ENCODE measurements at places on chromosomes 6 and 20.

DNA sequence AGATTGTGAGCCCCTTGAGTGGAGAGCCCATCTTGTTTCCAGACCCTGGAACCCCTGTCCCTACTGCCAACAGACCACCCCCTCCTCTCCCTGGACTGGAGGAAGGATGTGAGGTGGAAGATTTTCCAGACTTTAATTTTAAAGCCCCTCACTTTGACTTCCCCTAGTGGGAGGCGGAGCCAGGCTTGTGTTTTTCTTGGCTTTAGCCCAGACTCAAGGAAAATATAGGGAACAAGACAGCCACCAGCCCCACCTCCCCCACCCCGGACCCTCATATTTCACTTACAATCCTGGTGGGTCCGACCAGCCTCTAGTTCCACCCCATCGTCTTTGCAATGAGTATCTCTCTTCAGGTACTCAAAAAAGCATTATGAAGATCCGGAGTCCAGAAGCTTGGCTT, 40.8 kb downstream of the NCR2 start:
- no peak for DNase-seq

- peak; percentile 72 for DNase-seq
Observed at GRCh38 chr6:35318196-35319171, 20.9 kb downstream of the DEF6 start.

DNA sequence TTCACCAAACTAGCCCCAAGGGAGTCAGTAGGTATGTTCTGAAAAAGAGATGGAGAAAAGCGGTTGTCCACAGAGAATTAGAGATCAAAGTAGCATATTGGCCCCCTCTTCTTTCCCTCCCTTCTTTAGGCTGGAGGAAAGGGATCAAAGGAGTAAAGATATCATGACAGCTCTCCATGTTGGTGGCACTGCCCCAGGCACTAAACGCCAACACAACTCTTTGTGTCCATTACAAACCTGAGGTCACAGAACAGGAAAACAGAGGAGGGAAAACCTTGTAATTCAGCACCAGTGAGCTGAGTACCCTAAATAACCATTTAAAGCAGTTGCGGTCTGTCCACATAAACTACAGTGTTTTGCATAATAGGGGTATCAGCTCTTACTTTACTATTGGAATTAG, 113.0 kb upstream of the TFAP2D start:
- no peak for DNase-seq

DNA sequence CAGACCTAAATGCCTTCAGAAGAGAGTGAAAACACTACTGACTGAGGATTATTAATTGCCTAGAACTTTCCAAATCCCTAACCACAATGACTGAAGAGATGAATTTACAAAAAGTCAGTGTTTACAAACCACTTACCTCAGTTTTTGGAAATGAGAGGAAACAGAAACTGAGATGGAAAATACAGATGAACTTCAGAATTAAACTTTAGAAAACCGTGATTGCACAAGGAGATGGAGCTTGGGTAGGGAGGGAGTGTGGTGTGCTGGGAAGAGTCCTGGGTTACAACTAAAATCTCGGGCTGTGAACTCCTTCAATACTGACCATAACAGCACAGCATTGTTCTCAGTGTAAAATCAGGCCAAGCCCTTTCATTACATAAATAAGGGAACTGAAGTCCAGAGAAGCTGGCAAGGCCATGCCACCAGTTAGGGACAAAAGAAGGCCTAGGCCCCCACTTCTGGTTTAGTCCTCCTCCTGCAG, 4.0 kb downstream of the ELMO2 start:
- DNase-seq, result peak; percentile 27

DNA sequence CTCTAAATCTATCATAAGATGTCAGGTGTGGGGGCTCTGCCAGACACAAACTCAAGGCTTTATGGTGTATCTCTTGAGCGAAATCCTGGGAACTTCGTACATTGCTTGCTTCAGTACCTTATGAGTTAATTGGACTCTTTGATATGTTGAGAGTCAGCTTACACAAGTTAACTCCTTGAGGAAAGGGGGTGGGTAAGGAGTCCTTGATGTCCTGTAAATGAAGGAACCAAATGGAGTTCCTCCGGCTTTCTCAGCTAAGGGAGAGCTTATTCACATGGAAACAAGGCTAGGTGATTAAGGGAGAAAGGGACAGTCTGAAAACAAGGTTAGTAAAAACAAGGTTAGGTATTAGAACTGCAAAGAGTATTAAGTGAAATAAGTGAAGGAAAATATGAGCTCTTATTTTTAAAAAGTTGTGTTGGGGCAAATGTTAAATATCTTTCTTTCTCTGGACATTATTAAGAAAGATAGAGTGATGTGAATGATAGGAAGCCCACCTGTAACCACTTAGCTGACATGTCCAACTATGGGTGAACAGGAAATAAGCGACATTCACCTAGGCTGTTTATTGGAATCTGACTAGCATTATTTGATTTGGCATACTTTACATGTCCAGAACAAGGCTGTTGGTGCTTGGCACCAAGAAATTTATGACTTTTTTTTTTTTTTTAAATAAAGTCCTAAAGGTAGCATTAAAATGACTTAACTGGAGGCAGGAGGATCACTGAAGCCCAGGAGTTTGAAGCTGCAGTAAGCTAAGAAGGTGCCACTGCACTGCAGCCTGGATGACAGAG, 26.5 kb downstream of the GTF2H5 start:
- no peak for DNase-seq

- no peak for DNase-seq
Observed at GRCh38 chr6:157049133-157049532, 272.0 kb downstream of the ARID1B start.

GRCh38 chr6:148538261-148539190, 195.9 kb downstream of the SASH1 start:
- DNase-seq, result peak; percentile 73

DNA sequence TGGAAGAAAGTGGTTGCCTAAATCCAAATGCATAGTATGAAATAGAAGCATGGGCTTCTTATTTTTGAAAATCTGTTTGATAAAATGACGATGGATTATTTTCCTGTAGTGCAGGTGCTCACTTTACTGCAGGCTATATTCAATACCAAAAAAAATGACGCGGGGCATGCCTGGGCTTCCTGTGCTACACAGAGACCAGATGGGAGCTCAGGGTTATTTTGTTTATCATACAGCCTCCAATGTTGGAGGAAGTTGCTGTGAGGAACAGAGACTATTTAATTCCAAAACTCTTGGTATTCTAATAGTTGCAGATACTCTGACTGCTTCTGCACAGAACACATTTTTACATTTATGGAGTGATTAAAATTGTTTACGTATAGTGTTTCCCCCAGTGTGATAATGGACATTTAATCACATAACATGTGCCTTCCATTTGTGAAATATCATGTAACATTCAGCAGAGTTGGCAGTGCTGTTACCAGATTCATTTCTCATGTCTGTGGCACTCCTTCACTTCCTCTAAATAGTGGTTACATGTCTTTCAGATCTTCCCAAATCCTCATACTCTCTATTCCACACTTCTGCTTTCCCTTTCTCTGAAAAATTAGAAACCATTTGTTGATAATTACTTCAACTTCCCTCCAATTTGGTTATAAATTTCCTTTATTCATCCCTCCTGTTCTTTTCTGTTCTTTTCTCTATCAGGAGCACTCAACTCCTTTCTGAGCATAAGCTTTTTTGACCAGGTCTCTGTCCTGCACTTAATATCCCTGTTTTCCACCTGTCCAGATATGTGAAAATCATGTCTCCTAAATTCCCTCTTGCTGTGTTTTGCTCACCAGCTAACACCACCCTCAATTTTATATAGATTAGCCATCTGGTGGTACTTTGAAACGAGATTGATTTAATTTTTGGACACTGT, 121.6 kb downstream of the ADGRB3 start:
- no peak for DNase-seq

DNA sequence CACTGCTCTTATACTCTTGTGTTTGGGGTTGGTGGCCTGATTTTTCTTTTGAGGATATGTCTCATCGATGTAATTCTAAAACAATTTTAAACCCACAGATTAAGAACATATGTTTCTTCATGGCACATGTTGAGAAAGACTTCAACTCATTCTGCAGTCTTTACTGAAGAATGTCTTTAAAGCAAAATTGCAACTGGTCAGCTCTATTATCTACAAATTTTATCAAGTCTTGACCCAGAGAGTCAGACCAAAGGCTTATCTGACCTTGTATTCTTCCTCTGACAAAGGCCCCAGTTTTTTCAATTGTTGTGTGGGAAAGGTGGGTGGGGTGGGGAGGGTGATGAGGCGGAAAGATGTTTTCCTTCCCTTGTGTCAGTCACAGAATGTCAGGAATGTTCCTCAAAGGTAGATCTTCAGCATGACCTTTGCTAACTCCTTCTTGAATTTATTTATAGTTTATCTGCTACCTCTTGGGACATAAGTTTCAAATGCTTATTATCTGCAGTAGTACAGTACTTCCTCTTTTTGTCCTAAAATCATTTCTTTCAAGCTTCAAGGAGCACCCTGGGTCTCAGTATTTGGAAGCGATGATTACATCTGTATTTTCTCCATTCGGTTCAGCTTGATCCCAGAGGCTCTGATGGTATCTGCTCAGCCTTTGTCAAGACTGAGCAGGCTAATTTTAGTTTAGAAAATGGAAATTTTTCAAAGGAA, 63.2 kb upstream of the TIAM2 start:
- DNase-seq, result peak; percentile 73

DNA sequence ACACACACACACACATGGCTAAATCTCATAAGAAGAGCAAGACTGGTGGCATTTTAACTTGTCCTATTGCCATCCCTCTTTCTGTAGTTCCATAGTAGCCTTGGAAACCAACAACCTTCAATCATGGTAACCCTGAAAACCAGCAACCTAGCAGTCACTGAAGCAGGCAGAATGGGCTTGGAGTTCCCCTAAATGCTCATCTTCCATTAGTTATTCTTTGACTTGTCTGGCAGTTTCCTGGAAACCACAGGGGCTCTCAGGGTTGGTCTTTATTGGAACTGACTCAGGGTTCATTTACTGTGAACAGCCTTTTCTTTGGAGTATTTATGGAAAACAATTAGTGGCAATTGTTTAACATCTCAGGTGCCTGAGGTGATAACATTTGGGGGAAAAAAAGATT, 19.4 kb upstream of the BRPF3 start:
- no peak for DNase-seq

GRCh38 chr20:2612073-2612472, 40.4 kb upstream of the NOP56 start:
- no peak for DNase-seq

DNA sequence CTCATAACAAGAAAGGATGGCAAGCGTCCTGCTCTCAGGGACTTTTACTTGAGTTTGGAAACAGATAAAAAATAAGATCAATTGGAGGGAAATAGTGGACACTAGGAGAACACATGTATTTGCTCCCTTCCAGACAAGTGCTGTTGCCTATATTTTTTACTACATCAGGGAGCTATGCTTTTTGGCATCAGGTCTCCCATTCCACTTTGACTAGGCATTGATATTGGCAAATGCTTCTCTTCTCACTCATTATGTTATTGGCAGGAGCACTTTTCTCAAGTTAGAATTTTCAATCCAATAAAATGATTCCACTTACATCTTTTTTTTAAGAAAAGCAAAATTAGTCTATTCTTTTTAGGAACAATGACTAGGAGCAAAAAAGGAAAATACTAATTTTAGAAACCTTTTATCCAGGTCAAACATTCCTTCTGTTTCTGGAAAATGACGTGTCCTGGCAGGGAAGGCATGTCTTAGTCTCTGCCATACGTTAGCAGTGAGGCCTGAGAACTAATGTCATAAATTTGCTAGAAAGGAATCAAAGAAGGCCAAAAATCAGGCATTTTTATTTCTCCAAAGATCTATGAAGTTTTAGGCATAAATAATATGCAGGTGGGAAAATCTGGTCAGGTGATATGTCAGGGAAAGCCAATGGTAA, 21.4 kb downstream of the BCAS1 start:
- no peak for DNase-seq

GRCh38 chr6:160398674-160399271, 50.6 kb downstream of the SLC22A3 start:
- DNase-seq, result no peak

DNA sequence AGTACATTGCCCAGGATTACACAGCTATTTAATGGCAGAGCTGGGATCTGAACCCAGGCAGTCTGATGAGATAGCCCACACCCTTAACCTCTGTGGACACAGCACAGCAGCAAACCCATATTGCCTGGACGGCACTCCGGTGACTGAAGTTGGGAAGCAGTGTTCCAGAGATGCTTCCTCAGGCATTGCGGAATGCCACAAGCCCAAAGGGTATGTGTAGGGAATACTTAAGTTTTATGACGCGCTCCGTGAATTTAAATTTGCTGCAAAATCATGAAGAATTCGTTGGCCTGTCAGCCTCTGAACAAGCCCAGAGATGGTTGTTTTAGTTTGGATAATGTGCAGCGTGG, 46.4 kb downstream of the PSMG4 start:
- no peak for DNase-seq

GRCh38 chr6:33207552-33208090, 679 bp upstream of the RING1 start:
- peak; percentile 43 for DNase-seq

DNA sequence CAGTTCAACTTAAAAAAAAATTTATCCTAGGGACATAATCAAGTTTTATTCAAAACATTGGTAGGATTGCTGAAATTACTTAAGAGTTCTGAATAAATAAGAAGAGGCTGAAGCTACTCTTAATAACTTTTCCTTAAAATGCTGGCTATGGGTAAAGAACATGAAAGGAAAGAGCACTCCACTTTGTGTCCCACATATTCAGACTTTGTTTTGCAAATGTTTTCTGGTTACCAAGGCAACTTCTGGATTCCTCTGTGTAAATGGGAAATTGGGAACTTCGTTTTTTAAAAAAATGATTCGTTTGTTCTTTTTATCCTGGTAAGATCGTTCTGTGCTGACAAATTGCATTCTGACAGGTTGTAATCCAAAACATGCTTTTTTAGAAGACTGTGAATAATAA, 115.0 kb downstream of the KIF6 start:
- DNase-seq, result no peak

DNA sequence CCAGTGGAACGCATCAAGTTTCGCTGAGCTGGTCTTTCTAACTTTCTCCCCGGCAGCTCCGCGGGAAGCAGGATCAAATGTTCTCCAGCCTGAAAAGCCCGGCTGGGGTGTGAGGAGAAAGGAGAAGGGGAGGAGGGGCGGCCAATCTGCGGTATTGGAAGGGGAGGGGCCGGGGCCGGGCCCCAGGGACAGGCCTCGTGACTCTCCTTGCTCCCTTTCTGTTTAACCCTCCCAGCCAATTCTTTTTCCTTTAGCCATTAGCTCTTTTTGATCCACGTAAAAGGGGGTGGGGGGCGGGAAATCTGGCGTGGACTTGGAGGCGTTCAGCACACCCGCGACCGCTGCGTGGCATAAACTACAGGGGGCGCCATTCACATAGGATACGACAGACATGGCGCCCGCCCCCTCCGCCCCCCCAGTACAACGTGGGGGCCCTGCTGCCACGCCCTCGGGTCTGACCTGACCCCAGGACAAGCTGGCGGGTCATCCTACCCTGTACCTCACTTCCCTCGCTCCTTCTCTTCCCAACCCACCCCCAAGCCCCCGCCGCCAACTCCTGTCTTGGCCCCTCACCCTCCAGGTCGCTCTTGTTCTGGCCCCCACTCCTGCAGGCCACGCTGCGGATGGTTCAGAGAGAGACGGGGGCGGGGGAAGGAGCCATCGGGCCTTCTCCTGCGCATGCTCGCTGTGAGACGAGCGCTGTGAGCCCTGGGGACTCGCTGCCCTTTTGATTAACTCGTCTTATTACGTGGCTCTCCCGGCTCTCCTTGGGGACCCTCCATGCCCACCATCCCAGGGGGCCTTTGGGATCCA, 7.8 kb upstream of the MDGA1 start:
- peak; percentile 73 for DNase-seq

- no peak for DNase-seq
Observed at GRCh38 chr6:79981652-79982051, 22.8 kb upstream of the TTK start.

Measured in IMR-90 (cell line).